Activated naive CD8-positive, alpha-beta T cell treated with anti-CD3 and anti-CD28 coated beads, Interleukin-2, amount 10 ng/mL, durations not matched to agents 7 days and 5 days (primary cell): ENCODE measurements at places on chromosomes 6 and 20. TPM values are rescaled to one million over a fixed set of nuclear protein-coding genes. Genes with fewer than 3 reads are reported as not detected.
A peak's percentile ranks its signal among the peaks of the same experiment; 100 is the strongest.

DNA sequence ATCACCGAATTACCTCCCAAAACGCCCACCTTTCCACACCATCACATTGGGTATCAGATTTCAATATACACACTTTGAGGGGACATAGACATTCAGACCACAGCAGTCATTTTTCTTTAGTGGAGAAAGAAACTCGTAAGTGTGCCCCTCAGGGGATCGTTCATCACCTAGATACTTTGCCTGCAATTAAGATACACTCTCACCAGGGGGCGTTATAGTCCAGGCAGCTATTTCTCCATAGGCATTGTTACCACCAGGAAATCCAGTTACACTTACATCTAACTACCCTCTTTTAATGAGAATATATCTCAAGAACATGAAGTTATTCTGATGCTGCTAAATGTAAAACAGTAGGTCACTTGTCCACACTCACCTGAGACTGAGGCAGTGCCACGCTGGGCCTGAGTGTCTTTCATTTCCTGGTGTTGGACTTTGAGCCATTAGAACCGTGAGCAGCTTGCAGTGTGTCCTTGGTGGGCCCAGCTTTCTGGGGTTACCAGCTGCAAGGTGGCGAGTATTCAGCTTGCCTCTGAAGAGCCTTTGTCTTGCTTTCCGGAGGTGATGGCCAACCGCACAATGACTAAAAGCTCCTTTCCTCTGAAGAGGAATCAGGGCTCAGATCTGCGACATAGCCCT, 35.1 kb upstream of the UNC93A start:
- no peaks in the 10 kb centered on the region for H3K4me1 ChIP-seq
- no peaks in the 10 kb centered on the region for H3K36me3 ChIP-seq
- no peak for DNase-seq
- no peak overlapping the region for H3K27ac ChIP-seq
- peaks cover 5% of the 10 kb centered on the region for H3K27me3 ChIP-seq

GRCh38 chr6:121522265-121522664, 86.8 kb downstream of the GJA1 start:
- no peak overlapping the region for H3K4me3 ChIP-seq
- no peaks in the 10 kb centered on the region for H3K27me3 ChIP-seq
- H3K4me1 ChIP-seq = no peaks in the 10 kb centered on the region
- H3K36me3 ChIP-seq = no peaks in the 10 kb centered on the region
- no peak overlapping the region for H3K27ac ChIP-seq

- no peaks in the 10 kb centered on the region for H3K4me1 ChIP-seq
- H3K27me3 ChIP-seq = peaks cover 20% of the 10 kb centered on the region
- no peak overlapping the region for H3K4me3 ChIP-seq
- H3K27ac ChIP-seq = no peak overlapping the region
- H3K36me3 ChIP-seq = no peaks in the 10 kb centered on the region
These were observed 14.4 kb upstream of the MAS1L start for GRCh38 chr6:29502181-29502580.

GRCh38 chr20:53382263-53382844, 211.3 kb downstream of the ZNF217 start:
- no peak overlapping the region for H3K4me3 ChIP-seq
- H3K27me3 ChIP-seq = no peaks in the 10 kb centered on the region
- no peak overlapping the region for H3K27ac ChIP-seq
- DNase-seq = no peak
- no peaks in the 10 kb centered on the region for H3K36me3 ChIP-seq

- H3K36me3 ChIP-seq = peaks cover 7% of the 10 kb centered on the region
- H3K4me1 ChIP-seq = peaks cover 25% of the 10 kb centered on the region
- no peak overlapping the region for H3K4me3 ChIP-seq
- no peaks in the 10 kb centered on the region for H3K27me3 ChIP-seq
These were observed 101.6 kb upstream of the PRSS16 start for GRCh38 chr6:27145731-27146455.

DNA sequence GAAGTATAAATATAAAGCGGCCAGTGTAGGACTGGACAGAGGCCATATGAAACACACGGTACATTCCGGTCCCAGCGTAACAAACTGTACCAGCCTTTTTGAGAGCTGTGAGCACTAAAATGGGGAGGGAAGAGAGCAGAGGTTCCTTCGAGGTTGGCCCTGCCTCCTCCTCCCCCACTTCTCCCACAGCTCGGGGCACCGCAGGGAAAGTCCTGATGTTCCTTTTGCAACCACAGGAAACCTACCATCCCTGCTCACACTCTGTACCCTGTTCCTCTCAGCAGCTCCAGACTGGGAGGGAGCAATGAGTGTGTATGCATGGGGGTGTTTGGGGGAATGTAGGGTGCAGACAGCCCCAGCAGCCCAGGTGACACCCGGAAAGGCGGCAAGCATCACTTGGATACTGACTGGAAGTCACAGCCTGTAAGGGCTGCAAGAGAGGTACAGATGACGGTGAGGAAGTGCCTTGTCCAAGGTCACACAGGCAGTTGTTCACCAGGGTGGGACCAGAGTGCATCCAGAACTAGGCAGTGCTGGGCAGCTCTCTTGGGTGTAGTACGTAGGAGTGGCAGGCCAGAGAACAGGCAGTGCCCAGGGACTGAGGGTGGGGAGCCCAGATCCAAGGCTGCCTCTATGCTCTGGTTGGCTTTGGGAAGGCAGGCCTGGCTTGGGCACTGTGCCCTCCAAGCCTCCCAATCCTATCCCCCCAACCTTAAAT, 11.0 kb upstream of the ARMC12 start:
- H3K27ac ChIP-seq = peak overlapping the region; percentile 83
- peak overlapping the region; percentile 89 for H3K4me3 ChIP-seq
- H3K36me3 ChIP-seq = no peaks in the 10 kb centered on the region
- H3K27me3 ChIP-seq = no peaks in the 10 kb centered on the region
- peak; percentile 50 for DNase-seq
- peaks cover 51% of the 10 kb centered on the region for H3K4me1 ChIP-seq

- peaks cover 3% of the 10 kb centered on the region for H3K27me3 ChIP-seq
- no peak overlapping the region for H3K27ac ChIP-seq
- H3K36me3 ChIP-seq = no peaks in the 10 kb centered on the region
- DNase-seq = no peak
- no peak overlapping the region for H3K4me3 ChIP-seq
- H3K4me1 ChIP-seq = no peaks in the 10 kb centered on the region
These were observed 47.6 kb upstream of the MANEA start for GRCh38 chr6:95529762-95530161.

DNA sequence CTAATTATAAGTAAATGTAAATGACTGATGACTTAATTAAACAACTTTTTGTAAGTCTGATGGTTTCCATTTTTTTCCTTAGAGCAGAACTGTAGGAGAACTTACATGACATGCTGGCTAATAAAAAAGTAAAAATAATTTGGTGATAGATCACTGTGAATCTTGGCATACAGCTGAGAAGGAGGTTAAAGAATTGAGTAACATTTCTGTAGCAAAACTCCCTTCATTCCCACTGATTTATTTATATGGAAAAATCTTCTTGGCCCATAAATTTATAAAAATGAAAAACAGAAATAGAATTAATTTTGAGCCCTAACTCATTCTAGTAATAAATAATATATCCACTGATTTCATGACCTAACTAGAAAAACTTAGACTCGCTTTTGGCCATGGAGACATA, 48.1 kb downstream of the SLC22A3 start:
- H3K36me3 ChIP-seq = no peaks in the 10 kb centered on the region
- no peak overlapping the region for H3K4me3 ChIP-seq
- H3K27me3 ChIP-seq = peaks cover 15% of the 10 kb centered on the region
- peaks cover 9% of the 10 kb centered on the region for H3K4me1 ChIP-seq
- DNase-seq = no peak
- no peak overlapping the region for H3K27ac ChIP-seq

DNA sequence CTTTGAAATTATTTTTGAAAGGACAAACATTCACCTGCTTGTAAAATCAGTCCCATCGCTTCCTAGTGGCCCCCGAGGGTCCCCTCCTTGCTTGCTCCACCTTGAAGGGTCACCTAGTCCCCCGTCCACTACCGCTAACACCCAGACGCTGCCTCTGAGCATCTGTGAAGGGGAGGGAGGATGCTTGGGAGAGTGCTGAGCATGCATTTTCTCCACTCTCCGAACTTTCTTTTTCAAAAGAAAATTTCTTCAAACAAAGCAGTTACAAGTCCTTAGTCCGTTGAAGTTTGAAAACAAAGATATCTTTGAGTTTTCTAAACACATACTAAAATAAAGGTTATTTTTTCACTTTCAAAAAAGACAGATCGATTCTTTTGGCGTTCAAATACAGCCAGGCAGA, 224.3 kb upstream of the ARID1B start:
- no peaks in the 10 kb centered on the region for H3K36me3 ChIP-seq
- H3K4me1 ChIP-seq = no peaks in the 10 kb centered on the region
- H3K27ac ChIP-seq = no peak overlapping the region
- H3K4me3 ChIP-seq = no peak overlapping the region
- DNase-seq = no peak
- peaks cover 2% of the 10 kb centered on the region for H3K27me3 ChIP-seq

DNA sequence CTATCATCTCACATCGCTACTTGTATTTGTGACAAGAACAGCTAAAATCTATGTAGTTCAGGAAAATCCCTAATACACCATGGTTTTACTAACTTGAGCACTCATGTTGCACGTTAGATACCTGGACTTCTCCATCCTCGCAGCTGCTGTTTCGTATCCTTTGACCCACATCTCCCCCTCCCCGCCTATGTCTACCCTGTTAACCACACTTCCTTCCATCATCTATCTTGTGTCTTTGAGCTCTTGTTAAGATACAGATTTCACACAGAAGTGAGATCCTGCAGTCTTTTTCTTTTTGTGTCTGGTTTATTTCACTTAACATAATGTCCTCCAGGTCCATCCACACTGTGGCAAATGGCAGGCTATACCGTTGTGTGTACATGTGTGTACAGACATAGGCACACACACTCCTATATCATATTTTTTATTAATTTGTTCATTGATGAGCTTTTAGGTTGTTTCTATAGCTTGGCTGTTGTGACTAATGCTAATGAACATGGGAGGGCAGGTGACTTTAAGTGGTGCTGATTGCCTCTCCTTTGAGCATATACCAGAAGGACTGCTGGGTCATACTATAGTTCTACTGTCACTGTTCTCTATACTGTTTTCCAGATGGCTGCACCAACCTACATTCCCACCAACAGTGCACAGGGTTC, 117.8 kb downstream of the WDR27 start:
- H3K4me3 ChIP-seq = peak overlapping the region; percentile 15
- peaks cover 26% of the 10 kb centered on the region for H3K4me1 ChIP-seq
- H3K27ac ChIP-seq = peak overlapping the region; percentile 74
- DNase-seq = no peak

DNA sequence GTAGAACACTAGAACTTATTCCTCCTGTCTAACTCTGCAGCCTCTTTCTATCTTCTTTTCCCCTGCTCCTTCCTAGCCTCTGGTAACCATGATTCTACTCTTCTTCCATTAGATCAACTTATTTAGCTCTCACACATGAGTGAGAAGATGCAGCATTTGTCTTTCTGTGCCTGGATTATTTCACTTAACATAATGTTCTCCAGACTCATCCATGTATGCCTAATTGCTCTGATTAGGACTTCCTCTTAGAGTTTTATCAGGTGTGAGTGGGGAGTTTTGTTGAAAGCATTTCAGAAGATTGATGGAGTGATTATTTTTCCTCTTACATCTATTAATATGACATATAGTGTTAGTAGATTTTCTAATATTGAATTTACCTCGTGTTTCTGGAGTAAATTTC, 140.4 kb downstream of the CDKAL1 start:
- no peaks in the 10 kb centered on the region for H3K27me3 ChIP-seq
- H3K36me3 ChIP-seq = peaks cover 18% of the 10 kb centered on the region
- no peaks in the 10 kb centered on the region for H3K4me1 ChIP-seq
- no peak overlapping the region for H3K4me3 ChIP-seq

DNA sequence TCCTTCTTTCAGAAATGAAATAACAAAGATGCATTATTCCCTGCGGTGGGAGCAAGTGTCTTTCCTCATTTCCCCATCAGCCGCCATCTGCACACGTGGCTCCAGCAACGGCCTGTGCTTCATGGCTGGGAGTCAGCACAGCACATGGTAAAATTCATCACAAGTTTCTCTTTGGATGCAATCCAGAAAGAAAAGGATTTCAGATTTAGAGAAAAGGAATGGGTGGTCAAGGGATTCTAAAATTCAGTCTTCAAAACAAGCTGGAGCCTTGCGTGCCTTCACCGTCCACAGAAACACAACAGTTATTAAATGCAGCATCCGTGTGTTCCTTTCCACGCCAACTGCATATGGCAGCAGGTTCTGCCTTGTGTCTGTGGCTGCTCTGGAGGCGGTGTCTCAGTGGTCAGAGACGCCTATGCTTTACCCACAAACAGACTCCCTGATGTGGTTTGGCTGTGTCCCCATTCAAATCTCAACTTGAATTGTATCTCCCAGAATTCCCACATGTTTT, 107.6 kb downstream of the THBS2 start:
- H3K27me3 ChIP-seq = peaks cover 4% of the 10 kb centered on the region
- H3K36me3 ChIP-seq = no peaks in the 10 kb centered on the region
- no peak overlapping the region for H3K27ac ChIP-seq
- H3K4me1 ChIP-seq = no peaks in the 10 kb centered on the region

- DNase-seq = no peak
- no peak overlapping the region for H3K27ac ChIP-seq
- H3K4me1 ChIP-seq = peaks cover 28% of the 10 kb centered on the region
These were observed 317.5 kb downstream of the UTRN start for GRCh38 chr6:144602523-144603180.

GRCh38 chr6:128156321-128157111, 255.7 kb upstream of the THEMIS start:
- H3K27me3 ChIP-seq = peaks cover 2% of the 10 kb centered on the region
- H3K4me3 ChIP-seq = no peak overlapping the region
- H3K4me1 ChIP-seq = peaks cover 4% of the 10 kb centered on the region
- H3K36me3 ChIP-seq = peaks cover 4% of the 10 kb centered on the region

GRCh38 chr6:26163427-26164119, 76.3 kb downstream of the HFE start:
- DNase-seq = no peak
- H3K4me3 ChIP-seq = peak overlapping the region; percentile 61
- H3K27ac ChIP-seq = peak overlapping the region; percentile 77

- H3K27ac ChIP-seq = no peak overlapping the region
- no peak for DNase-seq
- no peaks in the 10 kb centered on the region for H3K27me3 ChIP-seq
- H3K4me1 ChIP-seq = no peaks in the 10 kb centered on the region
- no peaks in the 10 kb centered on the region for H3K36me3 ChIP-seq
- no peak overlapping the region for H3K4me3 ChIP-seq
These were observed 326.4 kb upstream of the MARCKS start for GRCh38 chr6:113530769-113531168.

Gene ENPP5
- 1.4 TPM for total RNA-seq

Gene ADGRF5
- total RNA-seq = not detected

Gene FAXC
- not detected for total RNA-seq

Gene PRDM13
- not detected for total RNA-seq

Gene TMEM244
- 0.83 TPM for total RNA-seq

Gene PCSK2
- not detected for total RNA-seq

Gene BPIFA1
- not detected for total RNA-seq

Gene C6orf118
- total RNA-seq = not detected

Gene RNF182
- not detected for total RNA-seq

Gene C20orf96
- total RNA-seq = 9.6 TPM
